ENCODE measurements at places on chromosomes 3 and 15. TPM values are rescaled to one million over a fixed set of nuclear protein-coding genes. Genes with fewer than 3 reads are reported as not detected.

DNA sequence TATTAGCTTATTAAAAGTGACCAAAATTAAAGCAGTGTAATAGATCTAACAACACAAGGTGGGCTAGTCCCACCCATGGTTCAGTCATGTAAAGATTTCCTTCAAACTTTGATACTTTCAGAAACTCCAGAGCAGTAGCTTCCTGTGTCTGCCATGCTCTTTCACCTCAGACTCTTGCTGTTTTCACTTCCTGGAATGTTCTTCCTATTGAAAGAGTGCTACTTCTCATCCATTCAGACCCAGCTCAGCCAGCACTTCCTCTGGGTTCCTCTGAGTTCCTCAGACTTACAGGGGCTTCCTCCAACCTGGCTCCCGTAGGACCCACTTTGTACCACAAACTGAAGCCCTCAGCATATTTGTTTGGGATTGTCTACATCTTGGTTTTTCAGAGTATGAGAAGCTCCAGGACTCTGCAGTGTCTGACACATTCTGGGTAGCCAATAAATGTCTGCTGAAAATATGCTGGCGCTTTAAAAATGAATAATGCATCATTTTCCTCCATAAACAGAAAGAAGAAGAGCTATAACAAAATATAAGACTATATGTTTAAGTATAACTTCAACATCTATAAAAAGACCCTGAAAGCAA lies 18.0 kb downstream of the NCEH1 start:
- H3K36me3 ChIP-seq: no peaks in the 10 kb centered on the region
- no peak overlapping the region for H3K4me3 ChIP-seq
- H3K4me1 ChIP-seq: no peaks in the 10 kb centered on the region
- no peak for DNase-seq
- no peak overlapping the region for H3K27ac ChIP-seq

GRCh38 chr3:180457225-180457624 lies 144.7 kb upstream of the TTC14 start:
- no peak overlapping the region for H3K4me3 ChIP-seq
- H3K27me3 ChIP-seq: no peaks in the 10 kb centered on the region
- H3K4me1 ChIP-seq: no peaks in the 10 kb centered on the region
- no peak for DNase-seq
- H3K27ac ChIP-seq: no peak overlapping the region
- H3K36me3 ChIP-seq: no peaks in the 10 kb centered on the region

DNA sequence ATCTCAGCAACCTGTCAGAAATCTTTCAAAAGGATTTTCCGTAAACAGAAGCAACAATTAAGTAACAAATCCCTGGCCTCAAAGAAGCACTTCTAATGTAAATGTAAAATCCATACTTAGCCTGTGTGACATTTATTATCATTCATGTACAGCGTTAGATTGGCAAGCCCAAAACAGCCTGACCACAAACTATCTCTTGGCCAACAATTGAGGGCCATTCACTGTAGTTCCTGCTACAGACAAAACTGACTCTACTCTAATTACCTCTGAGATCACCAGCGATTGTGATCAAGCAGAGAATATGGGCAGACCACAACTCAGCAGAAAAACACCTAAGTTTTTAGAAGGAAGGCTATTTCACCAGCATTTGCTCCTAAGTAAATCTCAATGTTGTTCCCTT lies 9.2 kb downstream of the SHQ1 start:
- no peaks in the 10 kb centered on the region for H3K27me3 ChIP-seq
- H3K4me3 ChIP-seq: no peak overlapping the region
- H3K36me3 ChIP-seq: no peaks in the 10 kb centered on the region
- no peaks in the 10 kb centered on the region for H3K4me1 ChIP-seq

GRCh38 chr3:157861076-157861765 lies 245.0 kb downstream of the SHOX2 start:
- no peak for DNase-seq
- H3K4me3 ChIP-seq: no peak overlapping the region
- H3K36me3 ChIP-seq: no peaks in the 10 kb centered on the region
- peaks cover 2% of the 10 kb centered on the region for H3K4me1 ChIP-seq
- no peak overlapping the region for H3K27ac ChIP-seq

AADAC gene
- not detected for total RNA-seq

PLA2G4E gene
- not detected for total RNA-seq

IP6K2 gene
- total RNA-seq: 62.5 TPM
